Activated T-cell treated with anti-CD3 and anti-CD28 coated beads, Interleukin-2, amount 50 U/mL, for 72 hours (primary cell): ENCODE measurements at places on chromosomes 1 and 21. TPM values are rescaled to one million over a fixed set of nuclear protein-coding genes. Genes with fewer than 3 reads are reported as not detected.

DNA sequence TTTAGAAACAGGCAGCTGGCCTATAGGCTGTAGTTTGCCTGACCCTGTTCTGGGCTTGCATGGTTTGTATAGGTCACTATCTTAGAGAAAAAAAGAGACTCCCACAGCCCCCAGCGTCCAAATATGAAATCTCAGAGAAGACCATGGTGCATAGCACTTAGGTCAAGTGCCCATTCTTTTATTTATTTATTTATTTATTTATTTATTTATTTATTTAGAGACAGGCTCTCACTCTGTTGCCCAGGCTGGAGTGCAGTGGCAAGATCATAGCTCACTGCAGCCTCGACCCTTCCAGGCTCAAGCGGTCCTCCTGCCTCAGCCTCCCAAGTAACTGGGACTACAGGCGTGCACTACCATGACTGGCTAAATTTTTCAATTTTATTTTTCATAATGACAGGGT lies 50.8 kb upstream of the ARTN start:
- DNase-seq: no peak
- H3K4me1 ChIP-seq: no peaks in the 10 kb centered on the region
- H3K4me3 ChIP-seq: no peak overlapping the region
- no peak overlapping the region for H3K27ac ChIP-seq
- no peaks in the 10 kb centered on the region for H3K36me3 ChIP-seq

LRRC53 gene
- not detected for total RNA-seq

PDC gene
- not detected for total RNA-seq

- no peak overlapping the region for H3K27ac ChIP-seq
- peaks cover 8% of the 10 kb centered on the region for H3K4me1 ChIP-seq
- H3K27me3 ChIP-seq: no peaks in the 10 kb centered on the region
- no peak overlapping the region for H3K4me3 ChIP-seq
- no peaks in the 10 kb centered on the region for H3K36me3 ChIP-seq
These were observed 189.6 kb upstream of the ST6GALNAC5 start for GRCh38 chr1:76677416-76678405.

SPRR2A gene
- not detected for total RNA-seq

DNA sequence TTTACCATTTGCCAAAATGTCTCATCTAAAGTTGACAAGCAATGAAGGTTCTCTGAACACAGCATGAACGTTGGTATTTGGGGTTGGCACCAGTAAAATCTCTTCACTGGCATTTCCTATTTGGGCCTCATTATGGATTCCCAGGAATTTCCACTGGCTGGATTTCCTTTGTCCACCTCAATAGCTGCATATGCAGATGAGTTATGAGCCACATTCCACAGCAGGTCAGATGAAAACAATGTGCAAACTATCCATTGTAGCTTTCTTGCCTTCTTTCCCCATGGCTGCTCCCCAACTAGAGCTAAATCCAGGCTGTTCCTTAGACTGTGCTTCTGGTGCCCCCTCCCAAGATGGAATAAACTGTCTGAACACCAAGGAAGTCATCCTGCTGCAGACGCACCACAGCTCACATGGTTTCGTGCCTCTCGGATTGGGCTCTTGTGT lies 168.1 kb upstream of the FGGY start:
- peaks cover 31% of the 10 kb centered on the region for H3K4me1 ChIP-seq
- H3K27me3 ChIP-seq: peaks cover 19% of the 10 kb centered on the region
- H3K36me3 ChIP-seq: peaks cover 8% of the 10 kb centered on the region

- H3K27me3 ChIP-seq: no peaks in the 10 kb centered on the region
- no peak overlapping the region for H3K4me3 ChIP-seq
- H3K36me3 ChIP-seq: no peaks in the 10 kb centered on the region
- H3K27ac ChIP-seq: no peak overlapping the region
- no peak for DNase-seq
- H3K4me1 ChIP-seq: peaks cover 10% of the 10 kb centered on the region
These were observed 15.5 kb upstream of the POFUT2 start for GRCh38 chr21:45303091-45303615.

EPHA10 gene
- total RNA-seq: 1.00 TPM

GRCh38 chr1:90919900-90920299 lies 101.9 kb downstream of the ZNF644 start:
- no peak for DNase-seq
- peaks cover 12% of the 10 kb centered on the region for H3K36me3 ChIP-seq
- peaks cover 53% of the 10 kb centered on the region for H3K4me1 ChIP-seq
- H3K4me3 ChIP-seq: no peak overlapping the region
- H3K27ac ChIP-seq: peak overlapping the region; percentile 77

DNA sequence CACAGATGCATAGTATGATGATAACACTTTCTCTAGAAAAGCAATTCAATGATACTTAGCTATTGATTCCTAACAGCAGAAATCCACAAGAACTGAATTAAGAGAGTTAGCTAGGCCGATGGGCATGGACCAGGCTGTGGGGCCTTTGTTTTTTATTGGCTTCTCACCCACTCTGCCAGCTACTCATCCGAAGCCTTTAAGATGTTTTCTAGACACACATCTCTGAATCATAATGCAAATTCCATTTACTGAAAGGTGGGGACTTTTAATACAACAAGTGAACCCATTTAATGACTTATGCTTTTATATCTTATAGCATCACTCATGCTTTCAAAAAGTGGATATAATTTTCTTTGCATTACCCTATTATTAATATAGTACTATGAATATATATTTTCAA lies 170.2 kb downstream of the RUNX1 start:
- H3K27me3 ChIP-seq: no peaks in the 10 kb centered on the region
- H3K4me1 ChIP-seq: peaks cover 54% of the 10 kb centered on the region
- DNase-seq: no peak

IL22RA1 gene
- not detected for total RNA-seq

DNA sequence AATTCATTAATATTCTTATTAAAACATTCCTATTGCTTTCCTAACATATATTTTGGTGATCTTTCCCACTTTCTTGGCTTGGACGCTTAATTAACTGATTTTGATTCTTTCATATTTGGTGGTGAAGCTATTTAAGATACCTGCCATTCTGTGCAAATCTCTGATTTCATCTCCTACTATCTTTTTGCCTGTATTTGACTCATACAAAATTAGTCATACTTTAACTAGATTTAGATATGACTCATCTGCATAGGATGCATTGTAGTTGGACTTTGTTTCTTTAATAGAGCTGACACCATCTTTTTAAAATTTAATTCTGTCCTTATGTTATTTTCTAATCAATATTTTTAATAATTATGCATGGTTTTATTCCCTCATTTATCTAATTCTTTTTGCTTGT lies 93.8 kb upstream of the PLPPR4 start:
- H3K4me3 ChIP-seq: no peak overlapping the region
- H3K36me3 ChIP-seq: no peaks in the 10 kb centered on the region
- no peak for DNase-seq
- H3K4me1 ChIP-seq: peaks cover 6% of the 10 kb centered on the region
- H3K27ac ChIP-seq: peak overlapping the region; percentile 48
- H3K27me3 ChIP-seq: peaks cover 17% of the 10 kb centered on the region

RGS4 gene
- total RNA-seq: not detected

GRCh38 chr1:172298141-172298540 lies 122.3 kb upstream of the C1orf105 start:
- peaks cover 3% of the 10 kb centered on the region for H3K36me3 ChIP-seq
- H3K4me3 ChIP-seq: no peak overlapping the region
- no peaks in the 10 kb centered on the region for H3K27me3 ChIP-seq
- no peak for DNase-seq

DNA sequence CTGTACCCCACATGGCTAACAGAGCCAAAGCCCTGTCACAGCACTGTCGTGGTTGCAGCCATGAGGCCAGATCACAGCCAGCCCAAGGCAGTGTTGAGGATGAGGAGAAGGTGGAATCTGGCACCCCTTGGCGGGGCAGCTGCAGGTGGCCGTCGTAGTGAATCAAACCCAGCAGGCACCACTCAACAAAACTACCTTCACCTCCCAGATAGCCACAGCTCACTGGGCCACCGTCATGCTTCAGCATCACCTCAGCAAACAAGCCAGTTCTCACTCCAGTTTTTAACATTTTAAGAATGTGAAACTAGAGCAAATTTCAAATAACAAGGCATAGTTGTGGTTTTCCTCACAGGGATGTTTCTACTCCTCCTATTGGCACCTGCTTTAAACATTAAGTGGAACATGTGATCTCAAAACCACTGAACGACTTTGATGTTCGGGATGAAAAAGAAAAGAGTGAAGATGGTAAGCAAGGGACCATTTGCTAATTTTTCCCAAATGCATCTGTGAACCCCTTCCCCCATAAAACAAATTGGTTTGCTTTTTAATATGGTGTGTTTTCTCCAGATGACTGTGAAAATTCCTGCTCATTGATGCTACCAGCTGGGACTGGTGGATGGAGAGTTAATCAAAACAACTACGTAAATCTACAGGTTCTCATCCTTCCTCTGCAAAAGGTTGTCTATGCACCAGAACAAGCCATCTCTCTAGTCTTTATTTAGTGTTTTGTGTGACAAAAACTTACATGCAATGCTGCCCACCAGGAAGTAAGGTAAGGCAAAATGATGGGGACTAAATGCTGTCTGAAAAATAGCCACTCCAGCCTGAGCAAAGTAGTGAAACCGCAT lies 45.5 kb downstream of the TOR1AIP2 start:
- DNase-seq: no peak
- H3K4me1 ChIP-seq: peaks cover 18% of the 10 kb centered on the region
- H3K36me3 ChIP-seq: no peaks in the 10 kb centered on the region
- no peaks in the 10 kb centered on the region for H3K27me3 ChIP-seq
- peak overlapping the region; percentile 68 for H3K27ac ChIP-seq

OR2L13 gene
- total RNA-seq: 0.14 TPM

SPATA46 gene
- not detected for total RNA-seq

- H3K27ac ChIP-seq: no peak overlapping the region
- H3K4me3 ChIP-seq: no peak overlapping the region
- H3K4me1 ChIP-seq: peaks cover 7% of the 10 kb centered on the region
- H3K27me3 ChIP-seq: no peaks in the 10 kb centered on the region
- no peak for DNase-seq
These were observed 22.1 kb upstream of the JUN start for GRCh38 chr1:58805716-58806571.

GRCh38 chr1:93601686-93602085 lies 80.0 kb downstream of the BCAR3 start:
- H3K27me3 ChIP-seq: peaks cover 36% of the 10 kb centered on the region
- peaks cover 15% of the 10 kb centered on the region for H3K4me1 ChIP-seq
- no peaks in the 10 kb centered on the region for H3K36me3 ChIP-seq
- H3K4me3 ChIP-seq: no peak overlapping the region
- no peak overlapping the region for H3K27ac ChIP-seq

GBP3 gene
- total RNA-seq: 9.0 TPM

DNA sequence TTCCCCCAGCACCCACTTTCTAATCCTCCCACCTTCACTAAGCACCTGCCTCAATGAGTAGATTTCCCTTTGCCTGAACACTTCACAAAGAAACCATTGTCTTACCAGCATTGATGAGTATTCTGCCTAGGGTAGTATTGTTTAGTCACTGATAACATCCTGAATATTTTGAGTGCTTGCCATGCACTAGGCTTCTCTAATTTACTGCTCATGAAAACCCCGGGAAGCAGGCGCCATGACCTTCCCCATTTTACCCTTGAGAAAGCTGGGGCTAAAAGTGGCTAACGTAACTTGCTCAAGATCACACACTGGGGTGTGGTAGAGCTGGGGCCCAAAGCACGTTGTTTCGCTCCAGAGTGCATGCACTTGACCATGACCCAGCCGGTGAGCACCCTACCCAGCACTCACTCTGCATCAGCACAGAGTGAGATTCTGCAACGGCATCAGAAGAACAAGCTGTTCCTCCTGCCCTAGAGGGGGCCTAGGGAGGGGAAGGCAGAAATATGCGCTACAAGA lies 10.6 kb upstream of the F3 start:
- no peak overlapping the region for H3K4me3 ChIP-seq
- peaks cover 23% of the 10 kb centered on the region for H3K27me3 ChIP-seq
- H3K4me1 ChIP-seq: no peaks in the 10 kb centered on the region
- no peaks in the 10 kb centered on the region for H3K36me3 ChIP-seq

- H3K27ac ChIP-seq: peak overlapping the region; percentile 87
- no peaks in the 10 kb centered on the region for H3K27me3 ChIP-seq
- no peak overlapping the region for H3K4me3 ChIP-seq
- DNase-seq: no peak
These were observed 40.8 kb upstream of the OSBPL9 start for GRCh38 chr1:51576085-51576444.

SYF2 gene
- total RNA-seq: 78.0 TPM

GRCh38 chr1:245698860-245699259 lies 544.1 kb downstream of the KIF26B start:
- no peak overlapping the region for H3K4me3 ChIP-seq
- DNase-seq: no peak
- H3K27me3 ChIP-seq: no peaks in the 10 kb centered on the region
- no peaks in the 10 kb centered on the region for H3K36me3 ChIP-seq
- H3K27ac ChIP-seq: no peak overlapping the region

HTR6 gene
- 0.32 TPM for total RNA-seq

PLD5 gene
- not detected for total RNA-seq

NHLH1 gene
- total RNA-seq: 0.32 TPM

DNA sequence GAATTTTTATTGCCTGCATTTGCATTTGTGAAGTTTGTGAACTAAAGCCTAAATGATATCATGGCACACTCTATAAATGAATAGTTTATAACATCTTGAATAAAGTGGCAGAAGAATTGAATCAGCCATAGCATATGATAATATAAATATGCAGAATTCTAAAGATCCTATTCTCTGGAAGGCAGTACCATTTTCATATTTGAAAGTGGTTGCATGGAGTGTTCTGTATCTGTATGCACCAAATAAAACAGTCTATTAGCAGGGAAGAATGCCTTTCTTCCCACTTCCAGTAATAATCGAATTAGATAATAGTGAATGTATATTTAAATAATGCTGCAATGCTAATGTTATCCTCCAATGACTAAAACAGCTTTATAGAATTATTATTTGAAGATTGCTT lies 57.9 kb upstream of the TRIM67 start:
- H3K27me3 ChIP-seq: peaks cover 37% of the 10 kb centered on the region
- no peak overlapping the region for H3K27ac ChIP-seq
- H3K4me1 ChIP-seq: peaks cover 13% of the 10 kb centered on the region
- DNase-seq: no peak
- H3K36me3 ChIP-seq: no peaks in the 10 kb centered on the region

GRCh38 chr1:99227056-99227897 lies 37.0 kb upstream of the PLPPR4 start:
- H3K4me1 ChIP-seq: no peaks in the 10 kb centered on the region
- DNase-seq: no peak
- peaks cover 7% of the 10 kb centered on the region for H3K27me3 ChIP-seq
- H3K4me3 ChIP-seq: no peak overlapping the region

DNA sequence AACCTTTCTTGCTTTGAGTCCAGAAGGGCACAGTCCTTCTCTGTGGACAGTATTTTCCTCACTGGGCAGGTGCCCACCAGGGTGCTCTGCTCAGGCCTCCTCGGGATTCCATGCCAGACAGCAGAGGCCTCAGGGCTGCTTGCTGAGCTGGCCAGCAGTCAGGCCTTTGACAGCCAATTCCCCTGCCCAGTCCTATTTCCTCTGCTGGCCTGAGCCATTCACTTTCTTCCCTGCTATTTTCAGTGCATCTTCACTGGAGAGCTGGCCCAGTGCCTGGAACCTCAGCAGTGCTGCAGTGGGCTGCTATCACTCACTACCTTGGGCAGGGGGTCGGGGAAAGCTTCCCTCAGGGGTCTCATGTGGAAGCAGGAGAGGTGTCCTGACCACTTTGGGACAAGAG lies 33.2 kb downstream of the KCNA10 start:
- H3K27ac ChIP-seq: no peak overlapping the region
- H3K4me1 ChIP-seq: peaks cover 7% of the 10 kb centered on the region
- no peak overlapping the region for H3K4me3 ChIP-seq
- peaks cover 23% of the 10 kb centered on the region for H3K27me3 ChIP-seq
- DNase-seq: no peak

FGR gene
- 2.1 TPM for total RNA-seq
